ENCODE measurements at places on chromosomes 1 and 21.

- no peak for DNase-seq
Measured at GRCh38 chr1:71179997-71180396, 99.2 kb upstream of the ZRANB2 start.

DNA sequence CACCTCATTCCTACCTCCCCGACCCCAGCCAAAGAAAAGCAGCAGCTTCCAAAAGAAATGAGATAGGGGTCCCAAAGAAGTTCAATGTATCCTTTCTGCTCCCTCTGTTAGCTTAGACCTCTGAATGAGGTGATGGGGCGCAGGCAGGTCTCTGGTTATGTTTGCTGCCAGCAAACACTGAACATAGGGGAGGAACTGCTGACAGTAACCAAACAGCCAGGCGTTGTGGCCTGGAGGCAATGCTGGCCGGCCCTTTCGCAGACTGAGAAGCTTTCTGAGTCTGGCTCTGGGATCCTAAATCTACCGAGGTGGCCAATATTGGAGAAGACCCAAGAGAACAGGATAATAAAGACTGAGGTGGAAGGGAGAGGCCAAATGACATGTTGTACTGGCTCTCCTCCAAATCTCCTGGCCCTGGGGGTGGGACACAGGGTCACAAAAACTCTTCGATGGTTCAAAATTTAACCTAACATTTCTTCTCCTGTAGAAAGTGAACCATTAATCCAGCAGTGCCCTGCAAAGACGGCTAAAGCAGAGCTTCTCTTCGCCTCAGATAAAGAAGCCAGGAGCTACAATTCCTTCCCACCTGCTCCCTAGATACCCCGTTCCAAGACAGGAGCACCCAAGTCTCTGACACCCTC lies 19.6 kb downstream of the SSR2 start:
- DNase-seq, result no peak

DNA sequence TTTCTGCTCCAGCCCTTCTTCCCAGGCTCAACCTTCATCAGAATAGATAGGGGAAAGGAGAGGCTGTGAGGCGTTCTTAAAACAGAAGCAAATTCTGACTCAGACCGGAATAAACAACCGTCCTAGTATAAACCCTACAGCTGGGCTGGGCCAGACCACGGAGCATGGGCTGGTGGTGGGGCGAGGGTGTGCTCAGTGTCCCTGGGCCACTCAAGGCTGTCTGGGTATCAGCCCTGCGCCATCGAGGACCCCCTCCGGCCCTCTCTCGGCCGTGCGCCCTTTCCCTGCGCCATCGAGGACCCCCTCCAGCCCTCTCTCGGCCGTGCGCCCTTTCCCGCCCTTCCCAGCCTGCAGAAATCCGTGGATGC lies 36.0 kb downstream of the CAPN2 start:
- DNase-seq, result no peak

DNA sequence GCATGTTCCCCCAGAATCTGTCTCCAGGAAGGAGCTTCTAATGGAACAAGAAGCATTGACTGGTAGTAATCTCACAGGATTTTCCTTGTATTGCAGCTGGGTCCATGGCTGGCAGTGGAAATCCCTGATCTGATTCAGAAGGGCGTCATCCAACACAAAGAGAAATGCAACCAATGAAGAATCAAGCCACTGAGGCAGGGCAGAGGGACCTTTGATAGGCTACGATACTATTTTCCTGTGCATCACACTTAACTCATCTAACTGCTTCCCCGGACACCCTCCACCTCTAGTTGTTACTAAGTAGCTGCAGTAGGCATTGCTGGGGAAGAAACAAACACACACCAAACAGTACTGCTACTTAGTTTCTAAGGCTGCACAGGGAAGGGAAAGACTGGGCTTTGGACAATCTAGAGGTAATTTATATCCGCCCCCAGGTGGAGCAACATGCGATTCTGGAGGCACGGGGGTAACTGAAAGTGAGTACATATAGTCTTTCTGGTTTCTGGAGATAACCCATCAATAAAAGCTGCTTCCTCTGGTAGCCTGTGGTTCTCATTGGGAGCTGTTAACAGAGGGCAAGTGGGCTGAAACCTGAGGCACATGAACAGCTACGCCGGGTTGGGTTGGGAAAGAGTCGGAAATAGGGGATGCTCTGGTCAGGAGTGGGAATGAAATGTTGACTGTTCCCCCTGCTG lies 837 bp upstream of the USP21 start:
- no peak for DNase-seq

DNA sequence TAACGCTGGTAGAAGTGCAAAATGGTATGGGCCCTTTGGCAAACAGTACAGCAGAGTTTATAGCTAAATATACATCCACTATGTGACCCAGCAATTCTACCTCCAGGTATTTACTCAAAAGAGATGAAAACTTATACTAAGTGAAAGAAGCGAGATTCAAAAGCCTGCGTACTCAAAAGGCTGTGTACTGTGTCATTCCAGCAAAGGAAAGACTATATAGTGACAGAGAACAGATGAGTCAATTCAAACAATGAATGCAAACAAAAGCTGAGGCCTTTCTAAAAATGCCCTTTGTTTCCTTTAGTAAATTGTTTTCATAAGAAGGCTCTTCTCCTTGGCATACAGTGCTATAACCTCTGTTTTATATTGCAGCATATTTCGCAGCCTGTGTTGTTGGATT lies 268.8 kb upstream of the CSF3R start:
- DNase-seq, result no peak

DNA sequence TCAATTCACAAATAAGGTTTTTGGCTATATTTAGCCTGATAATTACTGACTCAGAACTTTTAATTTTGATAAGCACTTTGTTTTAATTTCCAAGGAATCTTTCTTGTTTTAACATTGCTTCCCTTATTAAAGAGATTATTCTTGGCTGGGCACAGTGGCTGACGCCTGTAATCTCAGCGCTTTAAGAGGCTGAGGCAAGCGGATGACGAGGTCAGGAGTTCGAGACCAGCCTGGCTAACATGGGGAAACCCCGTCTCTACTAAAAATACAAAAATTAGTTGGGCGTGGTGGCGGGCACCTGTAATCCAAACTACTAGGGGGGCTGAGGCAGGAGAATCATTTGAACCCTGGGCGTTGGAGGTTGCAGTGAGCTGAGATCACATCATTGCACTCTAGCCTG lies 13.8 kb downstream of the ALG14 start:
- DNase-seq, result no peak

Data from stimulated activated CD4-positive, alpha-beta T cell treated with anti-CD3 and anti-CD28 coated beads, Interleukin-15, amount 100 ng/mL, for 1 hour (primary cell).